ENCODE measurements at places on chromosomes 5 and 9.
A peak's percentile ranks its signal among the peaks of the same experiment; 100 is the strongest.

DNA sequence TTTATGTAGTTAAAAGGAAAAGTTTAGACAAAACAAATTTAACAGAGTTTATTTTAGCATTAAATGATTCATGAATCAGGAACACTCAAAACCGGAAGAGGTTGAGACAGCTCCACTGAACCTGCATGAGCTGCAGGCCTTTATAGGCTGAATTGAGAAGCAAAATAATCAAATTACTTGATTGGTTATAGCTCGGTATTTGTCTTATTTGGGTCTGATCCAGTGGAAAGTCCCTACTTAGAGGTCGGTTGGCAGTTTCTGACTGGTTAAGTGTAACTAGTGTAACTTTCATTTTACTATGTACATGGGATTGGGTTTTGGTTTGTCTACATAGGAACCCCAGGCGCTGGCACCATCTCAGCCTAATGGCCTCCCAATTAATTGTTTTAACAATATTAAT is 74.1 kb upstream of the PIK3R1 start:
- DNase-seq, result no peak

- no peak for DNase-seq
These were observed 46.7 kb downstream of the TGFBI start for GRCh38 chr5:136075466-136075891.

DNA sequence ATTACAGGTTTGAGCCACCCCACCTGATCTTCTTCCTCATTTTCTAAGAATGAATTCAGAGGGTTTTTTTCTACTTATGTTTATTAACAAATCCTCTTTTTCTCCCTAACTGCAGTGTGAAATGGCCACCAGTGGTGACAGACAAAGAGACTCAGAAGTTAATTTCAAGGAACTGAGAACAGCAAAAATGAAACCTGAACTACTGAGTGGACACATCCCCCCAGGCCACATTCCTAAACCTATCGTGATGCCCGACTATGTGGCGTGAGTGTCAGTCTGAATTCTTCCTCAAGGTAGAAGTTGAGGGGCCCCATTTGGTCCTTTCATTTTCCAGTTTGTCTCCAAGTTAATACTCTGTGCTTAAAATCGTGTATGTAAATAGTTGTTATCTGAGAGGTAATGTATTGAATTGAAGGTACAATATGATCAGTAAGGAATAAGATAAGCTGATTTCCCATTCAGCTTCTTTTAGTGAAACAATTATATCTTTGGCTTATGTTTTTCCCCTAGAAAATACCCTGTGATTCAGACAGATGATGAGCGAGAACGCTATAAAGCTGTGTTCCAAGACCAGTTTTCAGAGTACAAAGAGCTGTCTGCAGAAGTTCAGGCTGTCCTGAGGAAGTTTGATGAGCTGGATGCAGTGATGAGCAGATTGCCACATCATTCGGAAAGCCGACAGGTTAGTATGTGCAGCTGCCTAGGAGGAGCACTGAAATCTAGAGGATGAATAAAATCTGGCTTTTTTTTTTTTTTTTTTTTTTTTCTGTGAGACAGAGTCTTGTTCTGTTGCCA is 17.7 kb downstream of the MARVELD2 start:
- DNase-seq, result no peak

DNA sequence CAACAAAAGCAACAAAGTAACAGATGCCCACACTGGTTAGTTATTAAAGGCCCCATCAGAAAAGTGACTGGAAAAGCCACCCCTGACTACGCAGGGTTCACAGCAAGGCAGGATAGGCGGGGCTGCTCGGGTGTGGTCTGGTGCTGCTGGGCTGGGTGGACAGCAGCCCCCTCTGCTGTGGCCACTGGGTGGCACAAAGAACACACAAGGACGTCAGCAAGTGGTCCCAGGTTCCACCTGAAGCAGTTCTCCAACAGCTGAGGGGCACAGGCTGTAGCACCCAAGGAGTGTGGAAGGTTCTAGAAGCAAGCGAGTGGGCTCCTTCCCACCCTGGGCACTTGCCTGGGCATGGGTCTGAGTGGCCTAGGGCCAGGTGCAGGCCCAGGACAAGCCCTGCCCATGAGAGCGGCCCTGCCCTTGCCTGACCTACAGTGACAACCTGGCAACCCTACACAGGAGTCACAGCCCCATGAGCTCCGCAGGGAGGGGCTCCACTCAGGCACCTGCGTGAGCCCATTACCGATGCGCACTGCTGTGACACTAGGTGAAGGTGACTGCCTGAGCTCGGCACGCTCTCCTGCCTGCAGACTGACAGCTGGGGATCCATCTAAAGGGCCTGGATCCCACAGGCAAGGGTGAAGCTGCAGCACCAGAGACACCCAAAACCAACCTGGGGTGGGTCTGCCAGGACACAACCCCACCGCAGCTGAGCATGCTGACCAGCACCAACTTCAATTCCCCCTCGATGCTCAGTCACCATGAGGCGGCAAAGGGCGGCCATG is 8.1 kb downstream of the BRD9 start:
- DNase-seq, result no peak

DNA sequence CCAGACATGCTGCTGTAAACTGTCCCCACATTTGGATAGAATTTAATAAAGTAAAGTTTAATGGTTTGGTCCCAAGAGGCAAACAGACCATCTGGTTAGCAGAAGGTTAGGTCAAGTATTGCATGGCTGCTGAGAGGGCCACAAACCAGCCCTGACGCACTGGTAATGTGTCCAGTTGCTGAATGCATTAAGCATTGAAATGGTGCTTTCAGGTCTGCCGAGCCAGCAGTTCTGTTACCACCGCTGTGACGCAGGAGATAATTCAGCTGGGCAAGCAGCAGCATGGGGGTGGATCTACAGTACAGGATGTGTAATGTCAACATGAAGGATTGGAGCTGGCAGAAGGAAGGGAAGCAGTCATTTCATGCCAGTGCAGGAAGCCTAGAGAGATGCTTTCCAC is 16.0 kb downstream of the ZNF462 start:
- DNase-seq, result peak; percentile 79

- DNase-seq, result no peak
These were observed 133.1 kb upstream of the FAM174A start for GRCh38 chr5:100402071-100402470.

GRCh38 chr5:174003795-174004194 is 14.8 kb downstream of the C5orf47 start:
- no peak for DNase-seq

GRCh38 chr5:24397601-24398000 is 247.2 kb downstream of the CDH10 start:
- DNase-seq, result no peak

DNA sequence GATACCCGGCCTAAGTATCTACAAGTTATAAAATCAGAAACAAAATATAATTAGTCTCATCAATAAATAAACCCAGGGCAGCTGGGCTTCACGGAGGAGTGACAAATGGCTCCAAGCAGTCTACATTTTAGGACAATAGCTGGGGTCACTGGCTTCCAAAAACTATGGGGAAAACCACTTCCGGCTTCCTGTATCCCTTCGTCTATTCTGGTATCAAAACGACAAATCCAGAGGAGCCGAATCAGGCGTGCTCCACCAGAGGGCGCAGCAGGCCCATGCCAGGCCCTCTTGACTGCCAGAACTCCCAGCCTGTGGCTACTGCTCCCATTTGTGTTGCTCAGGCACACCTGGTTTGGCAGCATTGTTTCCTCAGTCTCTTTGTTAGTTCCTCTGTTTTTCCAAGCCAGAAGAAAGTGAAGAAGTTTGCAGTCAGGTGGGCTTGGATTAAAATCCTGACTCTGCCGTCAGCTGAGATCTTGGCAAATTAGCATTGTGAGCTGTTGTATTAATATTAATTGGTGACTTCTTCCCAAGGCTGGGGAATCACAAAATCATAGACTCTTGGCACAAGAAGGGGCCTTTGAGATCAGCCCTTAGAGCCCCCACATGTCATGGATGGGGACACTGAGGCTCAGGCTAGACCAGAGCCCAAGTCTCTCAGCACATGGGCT is 11.6 kb upstream of the RAB14 start:
- DNase-seq, result peak; percentile 87

- DNase-seq, result no peak
These were observed 40.9 kb downstream of the C5orf15 start for GRCh38 chr5:133927300-133928180.

- DNase-seq, result no peak
These were observed 53.9 kb upstream of the TUT7 start for GRCh38 chr9:86408121-86408520.

- no peak for DNase-seq
These were observed 99.8 kb downstream of the ATPSCKMT start for GRCh38 chr5:10149911-10150310.

- peak; percentile 42 for DNase-seq
These were observed 14.3 kb downstream of the WNK2 start for GRCh38 chr9:93198117-93198837.

DNA sequence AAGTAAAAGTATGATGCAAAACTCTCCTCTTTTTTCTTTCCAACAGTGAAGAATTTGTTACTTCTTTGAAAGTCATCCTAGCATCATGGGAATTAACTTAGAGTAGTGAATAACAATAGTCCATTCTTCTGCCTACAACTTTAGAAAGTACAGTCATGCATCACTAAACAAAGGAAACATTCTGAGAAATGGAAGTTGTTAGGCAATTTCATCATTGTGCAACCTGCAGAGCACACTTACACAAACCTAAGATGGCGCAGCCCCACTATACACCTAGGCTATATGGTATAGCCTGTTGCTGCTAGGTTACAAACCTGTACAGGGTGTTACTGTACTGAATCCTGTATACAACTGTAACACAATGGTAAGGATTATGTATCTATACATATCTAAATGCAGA is 1209.3 kb upstream of the C9orf72 start:
- DNase-seq, result no peak

- DNase-seq, result peak; percentile 96
These were observed 22.2 kb downstream of the TNFSF8 start for GRCh38 chr9:114908104-114908622.

DNA sequence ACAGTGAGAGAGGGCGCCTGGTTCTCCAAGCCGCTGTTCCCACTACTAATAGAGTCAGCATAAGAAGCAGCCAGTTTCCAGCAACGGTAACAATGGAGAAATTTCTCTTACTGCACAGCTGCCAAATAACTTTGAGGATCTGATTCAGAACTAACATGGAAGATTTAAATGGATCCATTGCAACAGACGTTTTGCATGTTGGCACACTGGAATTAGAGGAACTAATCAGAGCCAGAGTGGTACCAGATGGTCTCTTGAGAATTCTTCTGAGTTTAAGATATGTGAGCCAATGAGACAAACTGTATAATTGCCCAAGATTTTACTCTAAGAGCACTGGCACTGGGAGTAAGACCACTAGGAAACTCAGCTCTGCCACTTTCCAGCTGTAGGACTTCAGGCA is 186.5 kb downstream of the EFNA5 start:
- DNase-seq, result no peak

DNA sequence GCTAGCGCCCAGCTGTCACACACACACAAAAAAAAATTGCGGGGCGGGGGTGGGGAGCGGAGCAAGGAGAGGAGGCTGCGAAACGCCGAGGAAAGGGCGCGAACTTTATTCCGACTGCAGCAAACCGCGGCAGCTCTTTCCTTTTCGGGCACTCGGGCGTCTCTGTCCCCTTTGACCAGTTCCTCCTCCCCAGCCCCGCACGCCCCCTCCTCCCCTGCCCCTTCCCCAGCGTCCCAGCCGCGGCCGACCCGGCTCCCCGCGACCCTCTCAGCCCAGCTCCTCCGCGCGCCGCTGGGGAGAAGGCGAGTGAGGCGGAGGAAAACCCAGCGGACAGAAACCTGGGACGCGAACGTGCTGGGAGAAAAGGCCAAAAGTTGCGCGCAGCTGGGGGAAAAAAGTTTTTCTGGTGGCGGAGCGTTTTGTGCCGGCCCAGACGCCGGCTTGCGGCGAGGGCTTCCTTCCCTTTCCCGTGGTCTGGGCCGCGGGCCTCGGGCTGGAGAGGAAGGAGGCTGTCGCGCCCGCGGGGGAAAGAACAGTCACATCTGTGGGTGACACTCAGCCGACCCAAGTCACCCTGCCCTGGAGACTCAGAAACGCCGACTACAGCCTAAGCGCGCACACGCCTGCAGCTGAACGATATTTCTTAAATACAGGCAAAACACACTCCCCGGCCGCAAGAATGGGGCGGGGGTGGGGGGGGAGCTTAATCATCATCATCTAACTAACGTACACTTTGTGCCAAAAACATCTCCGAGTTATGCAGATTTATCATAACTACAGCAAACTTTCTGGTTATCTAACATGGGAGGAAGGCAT is 1.1 kb upstream of the BNC2 start:
- DNase-seq, result no peak

- DNase-seq, result no peak
These were observed 2074.5 kb downstream of the MAT2B start for GRCh38 chr5:165579911-165580310.

- DNase-seq, result no peak
These were observed 6.1 kb downstream of the TNFSF8 start for GRCh38 chr9:114924327-114924726.

DNA sequence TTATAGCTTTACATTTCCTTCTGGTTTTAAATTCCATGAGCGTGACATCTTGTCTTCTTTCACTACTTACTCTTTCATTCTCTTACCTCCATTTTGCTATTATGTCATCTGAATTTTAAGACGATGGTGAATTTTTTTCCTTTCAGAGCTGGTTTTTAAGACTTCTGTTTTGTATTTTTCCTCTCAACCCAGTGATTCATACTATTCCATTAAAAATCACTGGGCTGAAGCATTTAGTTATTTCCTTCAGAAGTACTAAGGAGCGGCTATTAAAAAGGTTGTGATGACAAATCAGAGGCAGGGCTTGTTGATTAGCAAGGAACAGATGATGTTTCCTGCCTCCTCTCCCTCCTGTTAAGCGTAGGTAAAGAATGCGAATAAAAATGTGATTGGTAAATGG is 16.5 kb downstream of the AGXT2 start:
- no peak for DNase-seq

- DNase-seq, result no peak
These were observed 128.7 kb upstream of the PITX1 start for GRCh38 chr5:135162661-135163265.

GRCh38 chr5:107450531-107450930 is 220.2 kb downstream of the EFNA5 start:
- no peak for DNase-seq
